ENCODE measurements at places on chromosomes 3 and 15.
A peak's percentile ranks its signal among the peaks of the same experiment; 100 is the strongest.

DNA sequence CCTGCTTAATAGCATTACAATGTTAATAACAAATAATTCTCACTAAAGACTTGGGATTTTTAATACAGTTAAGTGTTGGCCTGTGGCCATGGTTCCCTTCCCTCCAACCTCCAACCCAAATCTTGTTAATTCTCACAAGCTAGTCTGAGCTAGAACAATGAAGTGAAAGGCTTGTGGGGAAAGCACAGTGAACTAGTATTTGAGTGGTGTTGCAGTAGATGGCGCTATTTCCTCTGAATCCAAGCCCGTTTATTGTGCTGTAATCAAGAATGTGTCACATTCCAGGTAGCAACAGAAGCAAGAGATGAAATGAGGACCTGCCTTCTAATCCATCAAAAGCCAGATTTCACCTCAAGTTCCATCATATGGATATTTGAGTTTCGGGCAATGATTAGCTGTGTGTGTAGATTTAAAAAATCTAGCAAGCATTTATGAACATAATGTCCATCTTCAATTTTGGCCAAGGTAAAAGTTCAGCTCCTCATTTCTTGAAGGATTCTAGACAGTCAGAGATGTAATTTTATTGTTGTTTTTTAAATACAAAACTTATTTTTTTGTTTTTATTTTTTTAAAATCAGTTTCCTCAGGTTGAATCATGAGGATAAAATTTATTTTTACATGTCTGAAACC, 160.7 kb downstream of the SQOR start:
- peak; percentile 46 for DNase-seq

- DNase-seq: no peak
Observed at GRCh38 chr3:12138044-12138443, 20.7 kb downstream of the TIMP4 start.

GRCh38 chr3:70061096-70061495, 61.6 kb downstream of the SAMMSON start:
- DNase-seq: no peak

- DNase-seq: no peak
Observed at GRCh38 chr3:36843065-36844051, 79.0 kb upstream of the DCLK3 start.

GRCh38 chr3:52487788-52488691, 7.1 kb upstream of the STAB1 start:
- DNase-seq: no peak

GRCh38 chr3:100637197-100637631, 27.8 kb downstream of the ADGRG7 start:
- no peak for DNase-seq

DNA sequence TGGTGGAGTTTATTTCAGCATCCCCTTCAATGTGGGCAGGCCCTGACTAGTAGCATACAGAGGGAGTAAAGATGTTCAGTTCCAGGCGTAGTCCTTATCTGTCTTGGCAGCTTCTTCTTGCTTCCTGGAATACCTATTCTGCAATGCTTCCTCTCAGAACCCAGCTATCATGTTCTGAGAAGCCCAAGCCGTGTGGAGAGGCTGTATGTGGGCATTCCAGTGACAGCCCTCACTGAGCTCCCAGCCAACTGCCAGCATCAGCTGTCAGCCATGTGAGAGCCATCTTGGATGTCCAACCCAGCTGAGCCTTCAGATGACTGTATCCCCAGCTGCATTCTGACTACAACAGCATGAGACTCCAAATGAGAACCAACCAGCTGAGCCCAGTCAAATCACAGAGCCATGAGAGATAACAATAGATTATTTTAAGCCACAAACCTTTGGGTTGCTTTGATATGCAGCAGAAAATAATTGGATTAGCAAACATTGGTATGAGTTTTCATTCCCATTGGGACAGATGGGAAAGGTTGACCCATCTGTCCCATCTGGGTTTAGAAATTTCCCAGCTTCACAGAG, 8.4 kb upstream of the CMTM7 start:
- DNase-seq: no peak

- no peak for DNase-seq
Observed at GRCh38 chr15:100332231-100332630, 9.5 kb downstream of the ADAMTS17 start.

DNA sequence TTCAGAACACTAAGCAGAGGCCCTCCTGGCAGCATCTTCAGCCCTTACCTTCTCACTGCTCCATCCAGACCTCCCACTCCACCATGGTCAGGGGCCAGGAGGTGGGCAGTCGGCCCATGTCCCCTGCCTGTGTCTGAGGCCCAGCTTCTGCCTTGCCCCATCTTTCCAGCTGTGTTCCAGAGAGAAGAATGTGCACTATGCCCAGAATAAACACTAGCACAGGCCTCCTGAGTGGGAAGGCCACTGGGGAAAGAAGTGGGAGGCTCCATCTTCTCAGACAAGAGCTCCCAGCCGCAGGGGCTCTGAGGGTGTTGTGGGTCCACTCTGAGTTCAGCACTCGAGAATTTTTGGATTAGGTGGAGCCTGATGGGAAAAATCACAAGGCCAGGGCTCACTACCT, 44.5 kb downstream of the ADCY5 start:
- no peak for DNase-seq

DNA sequence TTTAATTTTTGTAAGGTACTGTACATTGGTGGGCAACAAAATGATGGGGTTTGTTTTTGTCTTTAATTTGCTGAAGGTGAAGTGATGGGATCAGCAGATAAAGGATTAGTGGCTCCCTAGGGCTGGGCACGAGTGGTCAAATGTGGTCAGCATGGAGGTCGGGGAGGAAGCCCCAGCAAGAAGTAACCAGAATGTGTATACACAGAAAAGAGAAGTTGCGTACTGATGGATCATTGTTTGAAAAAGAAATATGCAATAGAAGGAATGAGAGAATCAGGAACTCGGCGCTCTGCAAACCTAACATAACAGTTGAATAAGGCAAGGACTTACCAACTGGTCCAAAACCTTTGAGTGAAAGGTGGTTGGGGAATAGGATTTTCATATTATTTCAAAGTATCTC, 1.5 kb downstream of the TMOD2 start:
- DNase-seq: no peak

GRCh38 chr3:184315871-184316661, 1.7 kb downstream of the EIF4G1 start:
- no peak for DNase-seq

DNA sequence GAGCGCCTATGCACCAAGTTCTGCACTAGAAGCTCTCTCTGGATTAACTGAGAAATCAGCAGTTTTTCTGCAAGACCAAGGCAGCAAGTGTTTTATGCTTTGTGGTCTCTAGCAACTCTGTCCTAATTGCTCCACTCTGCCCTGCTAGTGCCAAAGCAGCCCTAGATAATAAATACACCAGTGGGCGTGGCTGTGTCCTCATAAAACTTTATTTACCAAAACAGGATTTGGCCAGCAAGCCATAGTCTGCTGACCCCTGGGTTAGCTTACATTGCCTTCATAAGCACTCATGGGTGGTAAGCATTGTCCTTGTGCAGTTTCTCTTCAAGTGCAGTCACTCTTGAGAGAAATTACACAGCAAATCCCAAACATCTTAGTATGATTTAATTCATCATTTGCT, 30.7 kb upstream of the SLC24A5 start:
- no peak for DNase-seq
